Pancreas (tissue), 10 donors: ENCODE measurements at places on chromosomes 4 and X.

DNA sequence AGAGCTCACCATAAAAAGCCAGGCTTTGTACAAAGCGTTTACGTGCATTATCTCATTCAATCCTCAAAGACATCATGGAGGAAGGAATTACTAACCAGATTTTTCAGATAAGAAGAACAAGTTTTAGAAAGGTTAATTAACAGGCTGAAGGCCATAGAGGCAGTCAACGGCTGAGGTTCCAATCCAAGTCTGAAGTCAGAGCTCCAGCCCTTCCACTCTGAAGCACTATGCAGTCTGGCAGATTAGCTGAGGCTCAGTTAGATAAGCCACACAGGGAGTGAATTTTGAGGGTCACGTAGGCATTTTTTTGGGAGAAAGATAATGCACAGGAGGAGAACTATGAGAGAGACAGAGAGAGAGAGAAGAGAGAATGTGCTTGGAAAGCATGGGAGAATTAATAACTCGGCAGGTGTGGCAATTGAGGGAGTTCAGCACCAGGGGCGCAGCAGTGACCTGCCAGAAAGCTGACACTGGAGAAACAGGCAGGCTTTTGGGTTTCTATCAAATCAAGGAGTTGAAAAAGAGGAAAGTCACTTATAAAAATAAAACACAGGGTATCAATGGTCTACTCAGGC is 116.5 kb upstream of the NAP1L5 start:
- H3K36me3 ChIP-seq = no peaks in the 10 kb centered on the region
- peaks cover 65% of the 10 kb centered on the region for H3K4me1 ChIP-seq
- no peaks in the 10 kb centered on the region for H3K27me3 ChIP-seq
- DNase-seq = peak; percentile 50
- H3K27ac ChIP-seq = no peak overlapping the region
- H3K4me3 ChIP-seq = no peak overlapping the region

- H3K4me1 ChIP-seq = no peaks in the 10 kb centered on the region
- DNase-seq = no peak
- H3K36me3 ChIP-seq = no peaks in the 10 kb centered on the region
- no peak overlapping the region for H3K27ac ChIP-seq
Observed at GRCh38 chr4:44965435-44966095, 239.2 kb upstream of the GNPDA2 start.

- H3K27ac ChIP-seq = no peak overlapping the region
- no peaks in the 10 kb centered on the region for H3K27me3 ChIP-seq
- no peaks in the 10 kb centered on the region for H3K36me3 ChIP-seq
- H3K4me3 ChIP-seq = no peak overlapping the region
- H3K4me1 ChIP-seq = no peaks in the 10 kb centered on the region
Observed at GRCh38 chrX:7269991-7270390, 122.0 kb upstream of the PUDP start.

GRCh38 chr4:66567551-66567950 is 897.3 kb upstream of the EPHA5 start:
- H3K36me3 ChIP-seq = no peaks in the 10 kb centered on the region
- H3K4me3 ChIP-seq = no peak overlapping the region
- H3K4me1 ChIP-seq = no peaks in the 10 kb centered on the region
- H3K27me3 ChIP-seq = no peaks in the 10 kb centered on the region
- no peak overlapping the region for H3K27ac ChIP-seq
